Activated CD4-positive, alpha-beta T cell treated with anti-CD3 and anti-CD28 coated beads for 48 hours (primary cell): ENCODE measurements at places on chromosomes 2 and 18.
A peak's percentile ranks its signal among the peaks of the same experiment; 100 is the strongest.

DNA sequence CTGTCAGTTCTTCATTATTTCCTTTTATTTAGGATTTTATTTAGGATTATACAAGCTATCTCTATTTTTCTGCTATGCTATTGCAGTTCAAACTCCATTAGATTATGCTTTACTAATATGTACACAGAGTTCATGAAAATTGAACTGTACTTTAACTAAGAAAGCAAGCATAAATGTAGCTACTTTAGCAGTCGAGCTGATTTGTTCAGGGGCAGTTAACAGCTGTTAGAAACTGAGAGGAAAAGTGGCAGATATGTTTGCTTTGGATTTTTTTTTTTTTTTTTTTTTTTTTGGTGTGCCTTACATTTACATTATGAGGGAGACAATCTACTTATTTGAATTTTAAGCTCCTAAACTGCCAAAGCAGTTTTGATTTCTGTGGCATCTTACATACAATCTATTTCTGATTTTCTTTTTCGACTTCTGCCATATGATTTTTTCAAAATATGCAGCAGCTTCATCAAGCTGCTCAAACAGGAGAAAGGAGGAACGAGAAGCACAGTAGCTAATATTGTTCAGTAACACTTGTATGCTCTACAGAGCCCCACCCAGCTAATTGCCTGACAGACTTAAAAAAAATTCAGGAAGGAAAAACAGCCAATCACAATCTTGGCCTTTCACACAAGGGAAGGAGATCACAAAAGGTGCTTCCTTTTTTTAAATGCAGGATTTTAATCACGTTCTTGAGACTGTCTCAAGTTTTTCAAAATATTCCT lies 233.4 kb upstream of the SIX3 start:
- no peak for DNase-seq

GRCh38 chr18:23626451-23627279 lies 36.0 kb downstream of the ANKRD29 start:
- no peak for DNase-seq

DNA sequence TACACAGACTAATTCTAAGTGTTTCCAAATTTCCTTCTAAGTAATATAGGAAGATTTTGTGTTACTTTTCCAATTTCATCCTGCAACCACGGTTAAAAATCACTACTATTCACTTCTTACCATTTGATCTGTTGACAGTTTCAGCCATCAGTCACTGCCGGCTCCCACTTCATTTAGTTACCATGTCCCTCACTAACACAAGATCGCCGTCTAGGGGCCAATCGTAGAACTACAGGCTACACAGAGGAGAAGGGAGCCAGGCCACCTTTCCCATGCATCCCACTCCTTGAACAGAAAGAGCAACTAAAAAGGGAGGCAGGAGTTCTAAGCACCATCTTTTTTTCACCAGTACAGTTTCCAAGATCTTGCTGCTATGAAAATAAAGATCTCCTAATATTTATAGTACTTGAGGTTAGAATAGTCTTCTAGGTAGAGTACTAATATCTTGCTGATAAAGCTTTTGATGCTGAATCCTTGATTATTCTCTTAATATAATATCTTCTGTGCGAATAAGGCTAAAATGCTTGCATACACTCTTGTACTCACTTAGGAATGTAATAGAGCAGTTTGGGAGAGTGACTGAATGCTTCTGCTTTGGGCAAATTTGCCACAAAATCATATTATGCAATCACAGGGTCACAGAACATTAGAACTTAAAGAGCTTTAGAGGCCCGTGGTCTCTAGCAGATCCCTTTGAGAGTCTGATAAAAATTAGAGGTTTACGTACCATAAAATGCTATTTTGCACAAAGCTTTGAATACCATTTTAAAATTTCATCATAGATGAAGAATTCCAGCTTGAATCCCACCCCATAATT lies 39.5 kb upstream of the CYP1B1 start:
- peak; percentile 87 for DNase-seq

DNA sequence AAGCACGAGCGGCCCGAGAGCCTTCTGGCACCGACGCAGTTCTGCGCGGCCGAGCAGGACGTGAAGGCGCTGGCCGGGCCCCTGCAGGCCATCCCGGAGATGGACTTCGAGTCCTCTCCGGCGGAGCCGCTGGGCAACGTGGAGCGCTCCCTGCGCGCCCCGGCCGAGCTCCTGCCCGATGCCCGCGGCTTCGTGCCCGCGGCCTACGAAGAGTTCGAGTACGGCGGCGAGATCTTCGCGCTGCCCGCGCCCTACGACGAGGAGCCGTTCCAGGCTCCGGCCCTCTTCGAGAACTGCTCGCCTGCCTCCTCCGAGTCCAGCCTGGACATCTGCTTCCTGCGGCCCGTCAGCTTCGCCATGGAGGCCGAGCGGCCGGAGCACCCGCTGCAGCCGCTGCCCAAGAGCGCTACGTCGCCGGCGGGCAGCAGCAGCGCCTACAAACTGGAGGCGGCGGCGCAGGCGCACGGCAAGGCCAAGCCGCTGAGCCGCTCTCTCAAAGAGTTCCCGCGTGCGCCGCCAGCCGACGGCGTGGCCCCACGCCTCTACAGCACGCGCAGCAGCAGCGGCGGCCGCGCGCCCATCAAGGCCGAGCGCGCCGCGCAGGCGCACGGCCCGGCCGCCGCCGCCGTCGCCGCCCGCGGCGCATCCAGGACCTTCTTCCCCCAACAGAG lies 70.4 kb downstream of the ARHGEF33 start:
- DNase-seq = peak; percentile 85

- DNase-seq = no peak
These were observed 422.5 kb upstream of the SLC8A1 start for GRCh38 chr2:40874380-40874779.

DNA sequence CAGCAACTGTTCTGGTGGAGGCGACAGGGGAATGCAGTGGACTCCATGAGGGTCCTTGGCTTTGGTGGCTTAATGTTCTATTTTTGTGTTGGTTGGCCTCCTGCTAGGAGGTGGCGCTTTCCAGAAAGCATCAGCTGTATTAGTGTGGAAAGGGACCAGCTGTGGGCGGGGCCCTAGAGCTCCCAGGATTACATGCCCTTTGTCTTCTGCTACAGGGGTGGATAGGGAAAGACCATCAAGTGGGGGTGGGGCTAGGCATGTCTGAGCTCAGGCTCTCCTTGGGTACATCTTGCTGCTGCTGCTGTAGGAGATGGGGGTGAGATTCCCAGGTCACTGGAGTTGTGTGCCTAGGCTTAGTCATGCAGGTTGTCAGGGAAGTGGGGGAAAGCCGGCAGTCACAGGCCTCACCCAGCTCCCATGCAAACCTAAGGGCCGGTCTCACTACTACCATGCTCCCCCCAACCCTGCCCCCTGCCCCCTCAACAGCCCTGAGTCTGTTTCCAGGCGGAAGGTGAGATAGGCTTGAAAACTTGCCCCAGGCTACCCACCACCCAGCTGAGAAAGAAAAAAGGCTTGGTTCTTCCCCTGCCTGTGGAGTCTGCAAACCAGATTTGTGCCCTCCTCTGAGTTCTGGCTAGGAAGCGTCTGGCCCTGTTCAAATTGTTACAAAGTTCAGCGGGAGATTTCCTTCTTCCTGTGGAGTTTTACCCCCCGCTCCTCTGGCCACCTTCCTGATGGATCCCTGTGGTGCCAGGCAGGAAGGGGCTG lies 141.3 kb upstream of the LYPD1 start:
- DNase-seq = no peak

GRCh38 chr2:43391878-43392215 lies 165.4 kb upstream of the ZFP36L2 start:
- DNase-seq = no peak

GRCh38 chr2:46563186-46563585 lies 83.8 kb downstream of the TMEM247 start:
- DNase-seq = no peak

DNA sequence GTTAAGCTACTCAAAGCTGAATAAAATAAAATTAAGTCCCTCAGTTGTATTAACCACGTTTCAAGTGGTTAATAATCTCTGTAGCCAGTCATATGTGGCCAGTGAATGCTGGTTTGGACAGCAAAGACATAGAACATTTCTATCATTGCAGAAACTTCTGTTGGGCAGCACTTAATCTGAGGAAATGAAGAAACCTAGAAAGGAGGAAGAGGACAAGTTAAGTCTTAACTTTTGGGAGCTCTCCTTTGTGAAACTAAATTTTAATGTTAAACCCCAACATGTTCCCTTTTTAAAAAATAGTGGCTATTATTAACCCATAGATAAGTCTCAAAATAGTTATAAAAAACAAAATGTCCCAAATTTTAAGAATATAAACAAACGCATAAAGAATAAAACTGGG lies 421.3 kb downstream of the ARHGAP15 start:
- DNase-seq = no peak

- no peak for DNase-seq
These were observed 4.6 kb upstream of the ADD2 start for GRCh38 chr2:70772486-70773155.

DNA sequence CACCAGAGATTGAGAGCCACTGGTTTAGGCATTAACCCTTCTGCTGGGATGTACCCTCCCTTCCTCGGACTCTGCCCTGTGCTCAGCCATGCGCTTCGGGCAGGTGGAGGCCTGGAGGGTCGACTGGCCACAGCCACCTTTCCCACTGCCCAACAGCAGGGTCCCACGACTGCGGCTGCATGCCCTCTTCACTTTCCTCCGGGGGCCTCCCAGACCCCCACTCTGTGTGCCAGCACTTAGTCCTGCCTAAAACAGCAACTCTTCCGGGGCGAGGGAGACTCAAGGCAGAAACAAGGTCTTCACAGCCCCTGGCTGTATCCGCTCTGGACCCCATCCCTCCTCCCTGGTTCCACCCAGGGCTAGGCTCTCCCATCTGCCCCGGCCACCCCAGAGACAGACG lies 31.3 kb upstream of the BIN1 start:
- DNase-seq = no peak

DNA sequence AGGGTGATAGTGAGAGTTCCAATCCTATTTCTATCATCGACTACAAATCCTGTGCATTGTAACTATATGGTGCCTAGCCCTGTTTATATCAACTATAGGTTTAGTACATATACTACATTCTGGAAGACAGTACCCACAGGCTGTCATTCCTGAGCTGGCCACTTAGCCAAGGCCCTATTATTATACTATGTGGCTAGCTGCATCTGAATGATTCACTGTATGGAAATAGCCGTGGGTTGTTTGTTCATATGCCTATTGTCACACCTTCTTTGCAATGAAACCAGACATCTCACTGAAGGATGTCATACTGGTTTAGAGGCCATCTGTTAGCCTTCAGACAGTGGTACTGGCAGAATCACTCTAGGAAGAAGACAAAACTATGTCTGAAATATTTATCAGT lies 62.3 kb upstream of the FSIP2 start:
- DNase-seq = no peak
